Psoas muscle (tissue), 8 donors: ENCODE measurements at places on chromosomes 12 and 14. TPM values are rescaled to one million over a fixed set of nuclear protein-coding genes. Genes with fewer than 3 reads are reported as not detected.

DNA sequence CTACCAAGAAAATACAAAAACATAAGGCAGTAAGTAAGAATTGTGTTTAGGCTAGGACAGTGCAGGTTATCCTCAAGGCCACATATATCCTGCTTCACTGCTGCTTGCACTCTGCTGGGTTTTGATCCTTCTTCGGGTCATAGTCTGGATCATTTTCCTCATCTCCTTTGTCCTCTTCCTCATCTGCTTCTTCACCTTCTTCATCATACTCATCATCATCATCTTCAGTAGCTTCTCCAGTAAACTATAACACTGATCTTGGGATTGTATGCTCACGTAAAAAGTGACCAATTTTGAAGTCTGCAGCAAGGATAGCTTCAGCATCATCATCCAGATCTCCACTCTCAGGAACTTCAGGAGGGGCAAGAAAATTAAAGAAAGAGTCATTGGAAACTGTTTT, 29.4 kb downstream of the YARS2 start:
- no peak for DNase-seq
- no peaks in the 10 kb centered on the region for H3K4me1 ChIP-seq
- no peak overlapping the region for H3K4me3 ChIP-seq
- no peak overlapping the region for H3K27ac ChIP-seq
- peaks cover 92% of the 10 kb centered on the region for H3K36me3 ChIP-seq

- no peaks in the 10 kb centered on the region for H3K4me1 ChIP-seq
- no peak overlapping the region for H3K27ac ChIP-seq
- H3K27me3 ChIP-seq = peaks cover 32% of the 10 kb centered on the region
- DNase-seq = no peak
- no peaks in the 10 kb centered on the region for H3K36me3 ChIP-seq
Measured at GRCh38 chr12:51548241-51548640, 42.8 kb upstream of the SCN8A start.

DNA sequence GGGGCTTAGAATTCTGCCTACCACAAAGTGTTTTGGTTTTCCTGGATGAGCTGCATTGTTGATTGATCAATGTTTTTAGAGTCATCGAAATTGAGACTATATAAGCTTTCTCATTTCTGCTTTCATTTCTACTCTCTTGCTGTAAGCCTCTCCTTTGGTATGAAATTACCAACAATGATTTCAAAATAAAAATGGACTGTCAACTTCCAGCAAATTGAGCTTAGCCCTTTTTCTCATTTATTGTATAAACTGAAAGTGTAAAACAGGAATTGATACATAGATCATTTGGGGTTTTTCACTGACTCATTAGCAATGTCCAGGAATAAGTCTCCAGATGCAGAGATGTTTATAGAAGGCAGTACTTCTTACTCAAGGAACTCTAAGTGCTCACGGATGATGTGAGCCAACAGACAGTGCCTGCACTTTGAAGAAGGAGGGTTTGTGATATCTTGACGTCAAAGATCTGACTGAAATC, 20.0 kb upstream of the PCNX1 start:
- DNase-seq = no peak
- H3K27ac ChIP-seq = no peak overlapping the region
- no peak overlapping the region for H3K4me3 ChIP-seq

DNA sequence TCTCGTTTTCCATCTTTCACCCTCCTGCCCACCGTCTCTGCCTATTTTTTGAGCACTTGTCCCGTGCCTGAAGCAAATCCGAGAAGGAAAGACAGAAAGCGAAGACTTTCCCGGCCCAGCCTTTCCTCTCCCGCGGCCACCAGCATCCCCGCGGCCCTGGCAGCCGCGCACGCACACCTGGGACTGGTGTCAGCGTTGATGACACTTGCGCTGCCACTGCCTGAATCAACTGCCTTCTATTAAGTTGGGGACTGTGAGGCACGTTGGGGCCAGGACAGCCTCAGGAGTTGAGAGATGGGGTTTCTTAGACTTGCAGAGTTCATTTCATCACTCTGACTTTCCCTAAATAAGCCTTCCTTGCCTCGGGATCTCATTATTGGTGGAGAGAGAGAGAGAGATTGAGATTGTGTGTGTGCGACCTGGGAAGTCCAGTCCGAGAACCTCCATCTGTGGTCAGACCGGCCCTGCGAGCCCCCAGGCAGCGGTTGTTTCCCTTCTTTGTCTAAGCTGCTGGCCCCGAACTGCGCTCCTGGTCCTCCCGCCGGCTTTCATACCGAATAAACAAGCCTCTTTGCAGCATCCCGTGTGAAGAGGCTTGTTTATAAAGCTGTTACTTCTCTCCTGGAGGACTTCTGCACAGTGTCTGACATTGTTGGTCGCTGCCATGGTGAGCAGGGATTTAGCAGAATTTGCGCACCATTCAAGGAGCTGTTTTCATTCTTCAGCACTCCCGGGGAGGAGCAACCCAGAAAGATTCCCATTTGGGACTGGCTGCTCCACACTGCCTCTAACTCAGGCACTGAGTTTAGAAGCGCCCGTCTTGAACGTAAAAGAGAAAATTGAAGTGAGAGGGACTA, 1.5 kb downstream of the PDZRN4 start:
- DNase-seq = peak; percentile 10
- no peaks in the 10 kb centered on the region for H3K36me3 ChIP-seq
- H3K4me1 ChIP-seq = no peaks in the 10 kb centered on the region
- peaks cover 3% of the 10 kb centered on the region for H3K27me3 ChIP-seq

The ADAMTS20 gene
- total RNA-seq = not detected

- peak; percentile 70 for DNase-seq
- H3K27ac ChIP-seq = peak overlapping the region; percentile 72
- no peaks in the 10 kb centered on the region for H3K36me3 ChIP-seq
- H3K4me1 ChIP-seq = peaks cover 49% of the 10 kb centered on the region
- H3K4me3 ChIP-seq = no peak overlapping the region
Measured at GRCh38 chr12:124679533-124680371, 112.3 kb upstream of the NCOR2 start.

DNA sequence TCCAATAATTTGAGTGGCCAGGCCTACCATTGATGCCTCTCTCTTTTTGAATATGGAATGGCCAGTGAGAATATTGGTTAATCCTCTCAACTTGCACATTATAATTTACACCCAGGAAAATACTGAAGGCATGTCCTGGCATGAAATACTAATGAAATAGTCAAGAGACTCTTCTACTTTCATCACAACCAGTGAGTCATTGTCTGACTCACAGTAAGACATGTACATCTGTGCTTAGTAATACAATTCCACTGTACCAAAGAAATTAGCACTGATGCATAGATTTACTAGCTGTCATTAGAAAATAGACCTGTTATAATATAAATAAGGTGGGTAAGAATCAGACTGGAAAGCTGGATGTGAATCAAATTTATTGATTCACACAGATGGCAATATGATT, 31.6 kb downstream of the KCNC2 start:
- H3K27me3 ChIP-seq = no peaks in the 10 kb centered on the region
- H3K4me1 ChIP-seq = no peaks in the 10 kb centered on the region
- no peak overlapping the region for H3K27ac ChIP-seq
- no peaks in the 10 kb centered on the region for H3K36me3 ChIP-seq
- DNase-seq = no peak

The BDKRB2 gene
- total RNA-seq = 0.56 TPM

The CARMIL3 gene
- total RNA-seq = 0.04 TPM

The RDH5 gene
- 25.4 TPM for total RNA-seq

The ENDOU gene
- total RNA-seq = not detected

DNA sequence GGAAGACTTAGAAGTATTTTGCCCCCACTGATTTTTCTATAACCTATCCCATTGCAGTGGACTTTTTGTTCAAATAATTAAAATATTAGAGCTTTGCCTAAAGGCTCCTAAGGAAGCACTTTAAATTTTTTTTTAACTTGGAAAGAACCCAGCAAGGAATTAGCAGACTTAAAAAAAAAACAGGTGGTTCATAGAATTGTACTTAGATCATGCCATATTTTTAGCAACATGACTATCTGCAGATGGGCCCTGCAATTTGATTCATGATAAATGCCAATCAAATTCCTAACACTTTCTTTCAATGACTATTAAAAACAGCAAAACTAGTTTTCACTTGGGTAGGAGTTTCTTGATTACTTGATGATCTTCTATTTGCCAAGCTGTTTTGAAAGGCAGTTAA, 11.5 kb downstream of the ADAMTS20 start:
- no peaks in the 10 kb centered on the region for H3K4me1 ChIP-seq
- H3K36me3 ChIP-seq = no peaks in the 10 kb centered on the region
- H3K27me3 ChIP-seq = no peaks in the 10 kb centered on the region
- no peak overlapping the region for H3K27ac ChIP-seq

DNA sequence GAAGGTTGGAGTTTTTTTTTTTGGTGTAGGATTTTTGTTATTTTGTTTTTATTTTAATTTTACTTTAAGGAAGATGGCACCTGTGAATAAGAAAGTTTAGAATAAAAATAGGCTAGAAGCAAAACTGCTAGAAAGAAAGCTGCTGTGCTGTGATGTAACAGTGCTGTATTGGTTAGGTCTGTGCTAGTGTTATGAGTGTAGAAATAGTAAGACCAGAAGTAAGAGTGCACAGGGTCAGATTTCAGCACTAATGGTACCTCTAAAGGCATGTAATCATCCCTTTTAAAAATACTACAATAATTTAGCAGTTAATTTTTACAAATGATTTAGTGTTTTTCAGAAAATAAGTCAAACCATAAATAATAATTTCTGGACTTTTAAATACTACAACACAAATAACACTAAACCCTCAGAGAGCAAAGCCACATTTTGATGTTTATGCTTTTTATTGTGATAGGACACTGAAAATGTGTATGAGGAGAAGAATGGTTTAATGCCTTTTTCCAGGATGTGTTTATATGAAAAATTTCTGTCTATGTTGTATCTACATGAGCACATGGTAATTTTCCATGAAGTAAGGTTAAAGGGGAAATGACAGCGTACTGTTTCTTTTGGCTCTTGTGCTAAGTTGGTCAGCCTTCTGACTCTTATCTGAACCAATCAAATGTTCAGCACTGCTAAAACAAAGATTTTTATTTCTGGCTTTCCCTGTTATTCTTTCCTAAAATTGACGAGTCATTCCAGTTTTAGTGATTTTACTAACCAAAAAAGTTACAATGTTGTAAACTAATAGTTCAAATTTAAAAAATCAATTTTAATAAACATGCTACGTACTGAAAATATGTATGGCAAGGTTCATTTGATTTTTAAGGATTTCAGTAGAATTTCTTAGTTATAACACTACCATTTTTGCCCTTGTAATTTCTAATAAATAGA, 96.1 kb downstream of the PPHLN1 start:
- no peak overlapping the region for H3K27ac ChIP-seq
- peaks cover 20% of the 10 kb centered on the region for H3K4me1 ChIP-seq
- no peak for DNase-seq
- H3K27me3 ChIP-seq = no peaks in the 10 kb centered on the region

The NFATC4 gene
- total RNA-seq = 2.7 TPM

DNA sequence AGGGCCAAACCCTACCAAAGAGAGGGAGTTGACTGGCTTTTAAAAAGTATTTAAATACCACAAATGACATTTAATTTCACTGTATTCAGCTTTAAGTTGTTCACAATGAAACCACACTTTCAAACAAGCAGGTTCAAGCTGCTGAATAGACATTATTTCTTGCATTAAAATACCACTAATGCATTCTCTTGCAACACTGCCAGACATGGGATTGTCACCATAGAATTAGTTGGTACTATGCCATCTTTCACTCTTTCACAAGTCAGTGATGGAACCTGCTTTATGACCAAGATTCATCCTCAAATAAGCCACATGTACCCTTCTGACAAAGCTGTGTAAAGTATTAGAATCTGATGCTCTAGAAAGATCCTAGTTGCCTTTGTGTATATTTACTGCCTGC, 239.4 kb downstream of the PAWR start:
- H3K4me3 ChIP-seq = no peak overlapping the region
- H3K27ac ChIP-seq = no peak overlapping the region
- no peaks in the 10 kb centered on the region for H3K36me3 ChIP-seq
- H3K4me1 ChIP-seq = no peaks in the 10 kb centered on the region
- DNase-seq = no peak
- H3K27me3 ChIP-seq = no peaks in the 10 kb centered on the region

DNA sequence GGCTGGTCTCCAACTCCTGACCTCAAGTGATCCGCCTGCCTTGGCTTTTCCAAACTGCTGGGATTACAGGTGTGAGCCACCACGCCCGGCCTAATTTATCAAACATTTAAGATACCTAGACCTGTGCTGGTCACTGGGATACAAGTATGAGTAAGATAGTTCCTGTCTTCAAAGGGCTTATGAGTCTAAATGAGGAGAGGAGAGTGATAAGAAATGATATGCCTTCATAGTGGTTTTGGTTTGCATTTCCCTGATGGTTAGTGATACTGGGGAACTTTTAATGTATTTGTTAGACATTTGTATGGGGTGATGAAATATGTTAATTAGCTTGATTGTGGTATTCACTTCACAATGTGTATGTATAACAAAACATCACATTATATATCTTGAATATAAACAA, 21.2 kb downstream of the TMED10 start:
- no peak overlapping the region for H3K4me3 ChIP-seq
- peaks cover 31% of the 10 kb centered on the region for H3K4me1 ChIP-seq
- DNase-seq = no peak
- H3K27ac ChIP-seq = no peak overlapping the region
- no peaks in the 10 kb centered on the region for H3K36me3 ChIP-seq

- DNase-seq = peak; percentile 39
- H3K4me1 ChIP-seq = no peaks in the 10 kb centered on the region
Measured at GRCh38 chr12:98698603-98699463, 53.7 kb downstream of the APAF1 start.

- DNase-seq = no peak
- no peak overlapping the region for H3K4me3 ChIP-seq
- no peaks in the 10 kb centered on the region for H3K4me1 ChIP-seq
- no peaks in the 10 kb centered on the region for H3K27me3 ChIP-seq
- H3K36me3 ChIP-seq = no peaks in the 10 kb centered on the region
- H3K27ac ChIP-seq = no peak overlapping the region
Measured at GRCh38 chr14:63659726-63660125, 18.1 kb upstream of the WDR89 start.

The ESPL1 gene
- total RNA-seq = 0.48 TPM

GRCh38 chr12:22325218-22325617, 9.3 kb downstream of the ST8SIA1 start:
- no peak overlapping the region for H3K27ac ChIP-seq
- H3K36me3 ChIP-seq = no peaks in the 10 kb centered on the region
- no peaks in the 10 kb centered on the region for H3K4me1 ChIP-seq
- H3K27me3 ChIP-seq = no peaks in the 10 kb centered on the region
- no peak for DNase-seq
- no peak overlapping the region for H3K4me3 ChIP-seq

The PSMD9 gene
- total RNA-seq = 20.1 TPM

GRCh38 chr14:69458350-69458749, 26.2 kb upstream of the PLEKHD1 start:
- no peaks in the 10 kb centered on the region for H3K4me1 ChIP-seq
- peaks cover 3% of the 10 kb centered on the region for H3K36me3 ChIP-seq
- no peak overlapping the region for H3K27ac ChIP-seq
- no peaks in the 10 kb centered on the region for H3K27me3 ChIP-seq

- no peak overlapping the region for H3K4me3 ChIP-seq
- no peak for DNase-seq
- H3K27me3 ChIP-seq = peaks cover 3% of the 10 kb centered on the region
- H3K36me3 ChIP-seq = no peaks in the 10 kb centered on the region
Measured at GRCh38 chr12:120010661-120011230, 21.7 kb downstream of the BICDL1 start.
